Hematopoietic multipotent progenitor cell treated with erythropoietin and hydrocortisone succinate and interleukin-3 and kit ligand, for 8 days (in vitro differentiated cells): ENCODE measurements at places on chromosomes 11 and 22.
A peak's percentile ranks its signal among the peaks of the same experiment; 100 is the strongest.

DNA sequence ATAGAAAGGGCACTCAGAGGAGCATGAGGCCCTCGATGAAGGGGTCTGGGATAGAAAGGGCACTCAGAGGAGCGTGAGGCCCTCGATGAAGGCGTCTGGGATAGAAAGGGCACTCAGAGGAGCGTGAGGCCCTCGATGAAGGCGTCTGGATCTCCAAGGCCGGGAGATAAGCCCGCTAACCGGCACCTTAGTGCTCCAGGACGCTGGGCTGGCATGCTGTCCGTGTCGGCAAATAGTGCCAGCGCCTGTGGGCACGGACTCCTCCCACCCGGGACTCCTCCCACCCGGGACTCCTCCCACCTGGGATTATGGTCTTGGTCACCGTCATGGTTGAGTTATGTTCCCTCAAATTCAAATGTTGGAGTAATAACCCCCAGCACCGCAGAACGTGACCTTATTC is 725.3 kb downstream of the BRD1 start:
- no peak for DNase-seq

GRCh38 chr11:57251491-57252104 is 14.5 kb upstream of the APLNR start:
- peak; percentile 79 for DNase-seq

DNA sequence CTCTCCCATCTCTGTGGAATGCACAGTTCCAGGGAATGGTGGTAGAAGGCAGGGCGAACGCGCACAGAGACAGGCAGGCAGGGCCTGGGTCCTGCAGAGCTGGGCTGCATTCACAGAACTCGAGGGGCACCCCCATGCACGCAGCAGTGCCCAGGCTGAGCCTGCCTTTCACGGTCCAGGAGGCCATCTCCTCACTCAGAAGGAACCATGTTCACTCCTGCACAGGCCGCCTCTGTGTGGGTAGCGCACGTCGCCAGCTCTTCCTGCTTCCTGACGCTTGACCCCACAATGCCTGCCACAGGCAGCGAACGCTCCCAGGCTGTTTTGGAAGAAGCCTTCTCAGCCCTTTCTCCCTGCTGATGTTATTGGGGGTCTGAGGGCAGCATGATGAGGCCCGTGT is 98.8 kb upstream of the BID start:
- DNase-seq: no peak

- DNase-seq: no peak
Observed at GRCh38 chr11:113444502-113445123, 30.6 kb downstream of the DRD2 start.

GRCh38 chr11:57392066-57392762 is 1.8 kb upstream of the PRG2 start:
- DNase-seq: peak; percentile 90

DNA sequence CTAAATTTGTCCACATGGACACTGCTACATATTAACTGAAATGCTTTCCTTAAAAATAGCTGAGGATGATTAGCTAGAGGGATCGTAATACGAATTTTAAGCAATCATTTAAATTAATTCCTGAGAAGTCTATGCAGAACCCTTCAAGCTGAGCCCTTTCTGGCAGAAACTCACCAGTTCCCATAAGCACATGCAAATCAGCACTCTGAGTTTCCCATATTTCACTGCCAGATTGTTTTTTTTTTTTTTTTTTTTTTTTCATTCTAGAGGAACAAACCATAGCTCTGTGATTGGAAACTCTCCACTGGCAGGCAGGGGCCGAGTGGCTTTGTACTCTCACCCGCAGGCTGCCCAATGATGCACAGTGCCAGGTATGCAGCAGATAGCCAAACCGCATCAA is 145.6 kb downstream of the EFCAB6 start:
- DNase-seq: no peak

GRCh38 chr11:35424157-35424940 is 5.0 kb upstream of the SLC1A2 start:
- DNase-seq: no peak

DNA sequence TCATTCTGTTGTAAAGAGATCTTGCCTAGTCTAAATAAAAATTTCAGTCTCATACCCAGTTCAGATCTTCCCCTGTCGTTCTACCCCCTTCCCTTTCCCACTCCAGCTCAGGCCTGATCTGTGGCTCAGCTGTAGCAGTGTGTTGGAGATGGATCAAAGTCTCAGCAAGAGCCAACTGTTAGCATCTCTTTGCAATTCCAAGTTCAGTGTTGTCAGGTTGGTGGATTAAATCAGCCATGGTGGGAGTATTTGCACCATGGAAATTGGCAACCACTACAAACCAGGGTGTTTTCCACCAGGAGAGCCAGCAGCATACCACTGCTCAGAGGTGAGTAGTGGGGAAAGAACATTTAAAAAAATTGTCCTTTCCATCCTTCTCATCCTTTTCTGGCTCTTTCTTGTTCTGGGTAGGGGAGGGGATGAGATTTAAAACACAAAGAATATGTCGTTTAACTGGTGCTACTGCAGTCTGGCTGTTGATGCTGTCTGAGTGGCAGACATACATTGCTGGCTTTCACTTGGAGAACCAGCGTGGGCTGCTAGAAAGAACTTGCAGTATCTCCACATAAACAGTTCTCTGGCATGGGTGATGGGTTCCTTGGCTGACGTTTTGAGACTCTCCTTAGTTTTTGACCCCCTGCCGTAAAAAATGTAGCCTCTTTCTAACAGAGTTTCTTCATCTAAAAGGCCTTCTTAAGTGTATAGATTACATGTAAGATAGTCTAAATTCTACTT is 514.1 kb downstream of the RAB38 start:
- DNase-seq: no peak

- DNase-seq: no peak
Observed at GRCh38 chr11:91365986-91366585, 858.5 kb upstream of the FAT3 start.

DNA sequence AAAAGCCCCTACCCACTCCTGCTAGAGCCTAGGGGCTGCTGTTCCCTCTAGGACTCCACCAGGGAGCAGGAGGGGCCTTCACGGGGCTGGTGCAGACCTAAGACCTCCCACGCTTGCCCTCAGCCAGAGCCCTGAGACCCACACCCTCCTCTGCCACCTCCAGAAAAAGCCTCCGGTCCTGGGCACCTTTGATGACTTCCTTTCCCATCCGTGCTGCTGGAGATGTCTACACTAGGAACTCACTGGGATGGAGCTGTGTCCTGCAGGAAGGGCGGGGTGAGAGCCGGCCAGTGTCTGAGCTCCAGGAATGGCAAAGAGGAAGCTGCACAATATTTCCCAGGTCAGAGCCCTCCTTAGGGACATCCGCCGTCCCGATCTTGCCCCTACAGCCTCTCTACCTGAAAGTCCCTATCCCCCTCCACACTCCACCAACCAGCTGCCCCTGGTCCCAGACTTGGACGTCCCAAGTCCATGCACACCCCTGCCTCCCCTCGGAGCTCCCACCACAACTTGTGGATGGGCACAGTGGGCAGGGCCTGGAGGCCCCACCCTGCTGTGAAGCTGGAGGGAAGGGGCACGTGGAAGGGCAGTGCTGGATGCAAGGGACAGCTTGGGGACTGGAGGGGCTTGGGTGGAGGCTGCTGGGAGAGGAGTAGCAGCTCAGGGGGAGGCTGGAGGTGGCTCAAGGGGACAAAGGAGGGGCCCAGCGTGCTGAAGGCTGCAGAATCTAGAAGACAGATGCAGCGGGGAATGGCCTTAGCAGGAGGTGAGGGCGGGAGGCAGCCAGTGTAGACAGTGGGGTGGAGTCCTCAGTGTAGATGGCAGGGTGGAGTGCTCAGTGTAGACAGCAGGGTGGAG is 13.5 kb upstream of the LRP5 start:
- no peak for DNase-seq

GRCh38 chr22:31610611-31611010 is 51.4 kb downstream of the PISD start:
- DNase-seq: no peak

DNA sequence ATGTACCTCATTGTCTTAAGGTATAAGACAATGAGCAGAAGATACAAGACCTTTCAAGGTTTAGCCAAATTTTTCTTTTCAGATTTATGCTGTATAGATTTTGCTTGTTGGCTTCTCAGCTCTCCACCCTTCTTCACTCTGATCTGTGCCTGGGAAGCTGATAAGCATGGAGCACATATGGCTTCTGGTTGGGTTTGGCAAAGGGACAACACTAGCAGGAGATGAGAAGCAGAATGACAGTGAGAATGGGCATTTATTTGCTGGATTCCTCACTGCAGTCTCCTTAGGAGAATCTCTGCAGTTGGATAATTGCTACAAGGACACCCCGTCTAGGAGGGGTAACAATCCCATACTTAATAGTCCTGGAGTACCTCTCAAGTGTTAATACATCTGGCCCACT is 474.8 kb upstream of the CCDC90B start:
- no peak for DNase-seq

GRCh38 chr11:18575361-18575760 is 13.2 kb downstream of the UEVLD start:
- no peak for DNase-seq

DNA sequence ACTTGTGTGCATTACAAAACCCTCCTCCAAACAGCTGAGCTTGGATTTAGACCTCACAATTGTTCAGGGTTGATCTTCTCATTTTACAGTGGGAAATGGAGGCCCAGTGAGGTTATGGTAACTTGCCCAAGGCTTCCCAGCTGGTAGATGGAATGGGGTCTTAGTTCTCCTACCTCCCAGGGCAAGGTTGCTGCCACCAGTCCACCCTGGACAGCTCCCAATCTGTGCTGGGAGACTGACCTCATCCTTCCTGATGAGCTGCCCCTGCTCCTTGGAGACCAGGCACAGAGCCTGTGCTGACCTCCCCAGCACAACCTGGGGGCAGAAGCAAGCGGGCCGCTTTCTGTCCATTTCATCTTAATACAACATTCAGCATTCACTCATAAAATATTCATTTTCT is 190.7 kb downstream of the ST3GAL4 start:
- no peak for DNase-seq

DNA sequence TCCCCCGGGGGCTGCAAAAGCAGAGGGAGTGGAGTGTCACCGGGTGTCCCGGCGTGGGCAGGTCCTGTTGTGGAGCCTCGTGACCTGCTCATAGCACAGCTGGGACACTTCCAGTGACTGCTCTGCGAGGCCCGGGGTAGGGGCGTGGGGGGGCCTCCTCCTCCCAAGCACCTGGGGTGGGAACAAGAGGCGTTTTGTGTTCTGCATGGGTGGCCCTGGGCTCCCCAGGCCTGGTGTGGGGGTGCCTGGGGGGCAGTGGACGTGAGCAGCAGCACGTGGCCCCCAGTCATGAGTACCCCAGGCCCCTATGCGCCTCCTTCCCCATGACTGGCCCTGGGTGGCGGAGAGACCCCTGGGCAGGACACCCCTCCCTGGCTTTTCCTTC is 104.7 kb downstream of the KCNQ1 start:
- no peak for DNase-seq

- no peak for DNase-seq
Observed at GRCh38 chr22:43731988-43732387, 80.1 kb downstream of the EFCAB6 start.

DNA sequence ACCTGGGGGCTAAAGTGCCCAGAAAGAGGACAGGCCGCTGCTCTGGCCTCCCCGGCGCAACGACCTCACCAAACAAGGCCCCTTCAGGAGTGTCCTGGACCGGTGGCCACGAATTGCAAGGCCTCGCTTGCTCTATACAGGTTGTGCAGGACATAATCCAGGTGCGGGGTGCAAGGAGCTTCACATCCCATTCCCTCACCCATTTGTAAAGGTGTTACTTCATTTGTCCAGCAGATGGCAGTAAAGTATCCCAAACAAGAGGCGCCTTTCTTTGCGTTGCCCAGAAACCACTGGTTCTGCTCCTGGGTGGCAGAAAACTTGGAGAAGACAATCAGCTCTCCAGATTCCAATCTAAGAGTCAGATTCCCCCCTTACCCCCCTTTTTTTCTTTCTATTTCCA is 35.9 kb upstream of the PRDM11 start:
- DNase-seq: peak; percentile 80

- DNase-seq: no peak
Observed at GRCh38 chr11:36233204-36233603, 56.0 kb downstream of the COMMD9 start.

DNA sequence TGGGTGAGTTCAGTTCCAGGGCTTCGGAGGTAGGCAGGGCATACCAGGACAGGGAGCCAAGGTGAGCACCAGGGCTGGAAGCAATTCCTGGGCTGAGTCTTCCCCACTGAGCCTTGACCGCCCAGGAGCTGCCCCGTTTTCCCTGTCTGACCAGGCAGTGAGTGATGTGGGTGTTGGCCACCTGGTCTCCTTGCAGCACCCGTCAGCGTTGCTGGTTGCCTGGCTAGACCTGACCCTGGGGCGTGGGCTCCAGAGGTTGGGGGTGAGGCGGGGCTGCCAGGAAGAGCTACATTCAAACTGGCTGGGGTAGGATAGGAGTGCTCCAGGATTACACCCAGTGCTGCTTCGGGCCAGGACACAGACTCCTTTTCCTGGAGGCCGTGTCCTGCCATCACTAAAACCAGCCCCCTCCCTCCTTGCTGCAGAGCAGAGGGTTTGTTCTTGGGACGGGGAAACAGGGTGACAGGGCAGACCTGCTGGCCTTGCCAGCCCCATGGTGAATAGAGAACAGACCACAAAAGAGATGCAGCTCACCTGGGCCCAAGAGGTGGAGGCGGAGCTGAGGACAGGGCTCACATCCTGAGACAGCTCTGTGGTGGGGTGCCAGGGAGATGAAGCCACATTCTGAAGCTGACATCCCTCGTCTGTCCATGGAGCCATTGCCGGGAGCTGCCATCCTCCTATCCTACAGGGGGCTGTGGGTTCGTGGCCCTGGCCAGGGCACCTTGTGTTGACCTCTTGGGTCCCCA is 14.2 kb downstream of the INCENP start:
- DNase-seq: no peak

- DNase-seq: no peak
Observed at GRCh38 chr11:19895776-19896175, 183.1 kb downstream of the NAV2 start.

GRCh38 chr11:76329084-76329648 is 51.8 kb downstream of the THAP12 start:
- no peak for DNase-seq

DNA sequence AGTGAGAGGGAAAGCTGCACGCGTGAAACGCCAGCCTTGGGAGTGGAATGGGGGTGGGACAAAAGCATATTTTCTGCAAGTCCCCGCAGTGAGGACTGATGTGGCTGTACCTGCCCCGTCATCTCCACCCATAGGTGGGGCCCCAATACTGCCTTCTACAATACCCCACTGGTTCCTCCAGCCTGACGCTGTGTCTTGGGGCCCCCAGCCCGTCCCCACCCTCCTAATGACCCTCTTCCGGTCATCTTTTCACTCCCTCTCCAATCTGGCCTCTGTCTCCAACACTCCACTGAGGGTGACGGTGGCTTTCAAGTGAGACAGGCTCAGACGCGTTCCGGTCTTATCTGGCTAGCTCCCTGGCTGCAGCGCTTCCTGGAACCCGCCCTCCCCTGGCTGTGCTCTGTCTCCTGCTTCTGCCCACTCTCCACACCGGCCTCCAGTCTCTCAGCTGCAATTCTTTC is 104.2 kb downstream of the MICAL3 start:
- DNase-seq: peak; percentile 84
